ENCODE measurements at places on chromosomes 13 and 19.

DNA sequence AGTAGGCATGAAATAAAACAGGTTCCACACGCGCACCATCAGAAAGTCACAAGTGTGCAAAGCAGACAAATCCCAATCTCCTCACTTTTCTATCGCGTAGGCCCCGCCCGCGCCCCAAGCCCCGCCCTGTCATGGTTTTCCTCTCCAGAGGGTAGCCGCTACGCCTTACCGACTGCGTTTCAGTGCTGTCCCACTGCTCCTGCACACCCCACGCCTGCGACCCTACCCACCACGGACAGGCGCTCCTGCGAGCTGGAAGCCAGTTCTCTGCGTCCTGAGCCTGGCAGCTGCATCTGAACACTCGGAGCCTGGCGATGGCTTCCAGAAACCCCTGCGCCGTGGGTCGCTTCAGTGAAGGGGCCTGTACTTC lies 379 bp upstream of the ZNF470 start:
- DNase-seq, result no peak

- DNase-seq, result peak; percentile 13
Observed at GRCh38 chr19:2887391-2887914, 13.3 kb upstream of the ZNF57 start.

DNA sequence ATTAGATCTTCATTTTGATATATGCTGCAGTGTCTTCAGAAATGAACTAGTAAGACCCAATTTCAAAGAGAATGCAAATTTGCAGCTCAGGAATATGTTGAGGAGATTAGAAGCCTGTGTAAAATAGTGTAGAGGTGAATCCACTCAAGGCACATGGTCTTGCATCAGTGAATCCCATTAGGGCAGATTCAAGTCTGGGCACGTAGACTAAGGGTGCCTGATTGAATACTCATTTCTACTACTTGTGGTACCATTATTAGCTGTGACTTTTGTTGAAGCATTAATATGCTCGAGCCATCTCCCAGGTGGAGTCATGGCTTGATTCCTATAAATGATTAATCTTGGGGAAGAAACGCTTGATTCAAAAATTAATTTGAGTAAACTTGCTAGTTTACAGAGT lies 129.4 kb downstream of the AKAP11 start:
- no peak for DNase-seq

GRCh38 chr19:10339380-10339960 lies at the start of gene ICAM3:
Gene ICAM3, minus strand, starts transcription at chr19:10339624. Its CDS starts 10 bp downstream, at chr19:10339614.
- DNase-seq, result peak; percentile 75

- DNase-seq, result no peak
Observed at GRCh38 chr19:51196181-51196580, 28.7 kb upstream of the CD33 start.

Measured in stimulated activated naive B cell treated with anti-CD40 and anti-IgM and Interleukin-4, amounts not matched to agents 10 μg/mL and 1 μg/mL and 100 μg/mL, for 72 hours (primary cell).